Psoas muscle (tissue), 8 donors: ENCODE measurements at places on chromosomes 11 and 22. TPM values are rescaled to one million over a fixed set of nuclear protein-coding genes. Genes with fewer than 3 reads are reported as not detected.

TMEM191B gene
- polyA plus RNA-seq: not detected

CHRM1 gene
- 0.06 TPM for polyA plus RNA-seq

TECTA gene
- 0.10 TPM for polyA plus RNA-seq

SCUBE2 gene
- polyA plus RNA-seq: 1.7 TPM

GVQW3 gene
- 0.30 TPM for polyA plus RNA-seq

TBC1D10A gene
- polyA plus RNA-seq: 2.9 TPM

POU2AF2 gene
- 0.53 TPM for polyA plus RNA-seq

CHRNA10 gene
- 0.13 TPM for polyA plus RNA-seq

SCGB2A2 gene
- polyA plus RNA-seq: 0.59 TPM

DERL3 gene
- polyA plus RNA-seq: 0.22 TPM

CARD18 gene
- polyA plus RNA-seq: not detected

PKP3 gene
- 0.10 TPM for polyA plus RNA-seq

PGM2L1 gene
- polyA plus RNA-seq: 2.8 TPM

HMOX1 gene
- polyA plus RNA-seq: 249 TPM

IFITM10 gene
- 0.83 TPM for polyA plus RNA-seq

SLC22A9 gene
- polyA plus RNA-seq: not detected

MMP20 gene
- polyA plus RNA-seq: not detected

MTMR3 gene
- 7.8 TPM for polyA plus RNA-seq

RASSF10 gene
- 0.09 TPM for polyA plus RNA-seq

P2RY6 gene
- polyA plus RNA-seq: 0.59 TPM

MGAT3 gene
- polyA plus RNA-seq: 0.65 TPM

BLID gene
- not detected for polyA plus RNA-seq

ALDH3B2 gene
- polyA plus RNA-seq: not detected

PDGFD gene
- polyA plus RNA-seq: 0.53 TPM

RNF169 gene
- polyA plus RNA-seq: 5.8 TPM
